ENCODE measurements at places on chromosomes 6 and 20.
A peak's percentile ranks its signal among the peaks of the same experiment; 100 is the strongest.

GRCh38 chr6:166752097-166752496 is 125.0 kb upstream of the RPS6KA2 start:
- DNase-seq: no peak

- DNase-seq: no peak
Observed at GRCh38 chr6:118580585-118581419, 32.7 kb downstream of the PLN start.

- DNase-seq: no peak
Observed at GRCh38 chr6:130815200-130816071, 11.8 kb upstream of the SMLR1 start.

- no peak for DNase-seq
Observed at GRCh38 chr6:49416195-49416594, 46.9 kb downstream of the MMUT start.

DNA sequence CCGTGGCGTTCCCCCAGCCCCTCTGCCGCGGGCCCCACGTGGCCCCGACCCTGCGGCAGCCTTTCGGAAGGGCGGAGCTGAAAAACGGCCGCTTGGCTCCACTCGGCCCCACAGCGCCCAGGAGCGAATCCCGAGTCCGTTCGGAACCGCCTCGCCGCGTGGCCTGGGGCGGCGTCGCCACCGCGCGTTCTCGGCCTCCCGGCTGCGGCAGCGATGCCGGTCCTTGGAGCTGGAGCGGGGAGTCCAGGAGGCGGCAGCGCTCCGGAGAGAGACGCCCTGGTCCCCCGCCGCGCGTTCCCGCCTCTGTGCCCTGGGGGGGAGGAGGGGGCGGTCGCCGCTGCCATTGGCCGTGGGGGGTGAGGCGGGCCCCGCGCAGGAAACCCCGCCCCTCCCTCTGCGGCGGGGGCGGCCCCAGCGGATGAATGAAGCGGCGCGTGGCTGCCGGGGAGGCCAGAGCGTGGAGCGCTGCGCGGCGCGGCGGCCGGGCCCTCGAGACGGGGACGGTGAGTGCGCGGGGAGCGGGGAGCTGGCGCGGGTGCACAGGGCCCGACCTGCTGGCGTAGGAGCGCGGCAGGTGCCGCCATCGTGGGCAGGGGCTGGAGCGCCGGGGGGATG is at the start of gene SLCO4A1:
SLCO4A1 (plus strand) TSS at position 453 of the 615 bp plus-strand sequence. CDS start 13,952 bp downstream, outside the sequence.
- no peak for DNase-seq

GRCh38 chr6:142942238-142942637 is 2.7 kb downstream of the HIVEP2 start:
- no peak for DNase-seq

- no peak for DNase-seq
Observed at GRCh38 chr20:34517114-34517505, 888 bp downstream of the DYNLRB1 start.

GRCh38 chr20:44400970-44401769 is 45.7 kb downstream of the HNF4A start:
- DNase-seq: no peak

DNA sequence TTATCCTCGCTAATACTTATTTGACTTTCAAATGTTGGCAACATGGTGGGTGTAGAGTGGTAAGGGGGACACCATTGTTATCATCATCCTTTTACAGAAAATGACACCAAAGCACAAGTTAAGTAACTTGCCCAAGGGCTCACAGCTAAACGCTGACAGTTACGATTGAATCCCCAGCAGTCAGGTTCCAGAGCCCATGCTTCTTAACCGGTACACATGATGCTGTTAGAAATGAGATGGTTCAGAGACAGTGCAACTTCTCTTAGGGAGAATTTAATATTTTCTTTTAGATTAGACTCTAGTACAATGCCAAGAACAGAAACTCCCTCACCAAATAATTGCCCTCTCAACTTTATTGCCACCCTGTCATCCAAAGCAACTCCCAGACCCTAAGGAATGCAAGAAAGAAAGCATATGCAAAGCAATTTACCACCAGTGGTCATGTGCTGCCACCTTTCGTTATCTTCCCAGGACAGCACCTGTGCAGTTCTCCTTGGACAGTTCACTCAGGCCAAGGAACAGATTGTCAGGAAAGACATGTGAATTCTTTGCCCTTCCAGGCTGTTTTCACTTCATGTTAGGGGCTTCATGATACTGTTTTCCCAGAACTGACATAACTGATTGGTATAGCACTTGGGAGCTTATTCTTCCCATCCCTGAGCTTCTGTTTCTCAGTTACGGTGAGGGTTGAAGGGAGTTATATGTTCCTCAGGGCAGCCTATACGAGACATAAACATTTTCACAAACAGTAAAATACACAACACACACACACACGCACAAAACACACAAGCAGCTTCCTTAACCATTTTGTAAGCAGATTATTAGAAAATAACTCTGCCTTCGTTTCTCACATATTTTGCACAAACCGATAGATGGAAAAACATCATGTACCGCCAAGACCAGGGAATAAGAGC is 5.1 kb downstream of the HLA-DMA start:
- DNase-seq: no peak

GRCh38 chr6:1615151-1615852 is 5.6 kb downstream of the FOXC1 start:
- no peak for DNase-seq

DNA sequence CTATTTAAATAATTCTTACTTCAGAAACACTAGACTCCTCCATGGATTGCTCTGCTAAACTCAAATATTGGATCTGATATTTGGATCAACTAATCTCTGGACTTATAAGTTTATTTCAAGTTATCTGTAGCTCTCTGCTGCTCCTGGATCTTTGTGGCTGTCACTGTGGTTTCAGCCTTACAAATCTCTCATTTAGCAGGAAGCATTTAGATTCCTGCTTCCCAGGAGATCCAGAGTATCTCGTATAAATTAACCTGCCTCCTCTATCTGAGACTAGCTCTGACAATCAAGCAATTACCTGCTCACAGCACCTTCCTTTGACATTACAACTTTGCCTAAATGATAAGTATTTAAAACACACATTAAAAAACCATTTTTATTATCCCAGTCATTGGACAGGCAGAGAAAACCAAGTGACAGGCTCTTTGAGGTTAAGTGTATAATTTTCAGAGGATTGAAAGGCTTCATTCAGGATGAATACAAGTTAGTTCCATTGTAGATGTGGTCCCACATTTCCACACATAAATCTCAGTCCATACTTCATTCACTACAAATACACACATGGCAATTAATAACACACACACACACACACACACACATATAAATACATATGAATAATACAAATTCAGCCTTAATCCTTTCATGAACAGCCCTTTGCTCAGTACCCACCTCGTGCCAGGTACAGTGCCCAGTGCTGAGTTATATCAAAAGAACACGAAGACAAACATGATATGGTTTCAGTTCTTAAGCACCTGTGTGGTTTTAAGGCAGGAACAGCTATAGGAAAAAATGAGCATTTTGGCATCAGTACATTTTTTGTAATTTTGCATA is 55.5 kb upstream of the PLCB1 start:
- DNase-seq: no peak

- no peak for DNase-seq
Observed at GRCh38 chr6:1665214-1665613, 55.5 kb downstream of the FOXC1 start.

DNA sequence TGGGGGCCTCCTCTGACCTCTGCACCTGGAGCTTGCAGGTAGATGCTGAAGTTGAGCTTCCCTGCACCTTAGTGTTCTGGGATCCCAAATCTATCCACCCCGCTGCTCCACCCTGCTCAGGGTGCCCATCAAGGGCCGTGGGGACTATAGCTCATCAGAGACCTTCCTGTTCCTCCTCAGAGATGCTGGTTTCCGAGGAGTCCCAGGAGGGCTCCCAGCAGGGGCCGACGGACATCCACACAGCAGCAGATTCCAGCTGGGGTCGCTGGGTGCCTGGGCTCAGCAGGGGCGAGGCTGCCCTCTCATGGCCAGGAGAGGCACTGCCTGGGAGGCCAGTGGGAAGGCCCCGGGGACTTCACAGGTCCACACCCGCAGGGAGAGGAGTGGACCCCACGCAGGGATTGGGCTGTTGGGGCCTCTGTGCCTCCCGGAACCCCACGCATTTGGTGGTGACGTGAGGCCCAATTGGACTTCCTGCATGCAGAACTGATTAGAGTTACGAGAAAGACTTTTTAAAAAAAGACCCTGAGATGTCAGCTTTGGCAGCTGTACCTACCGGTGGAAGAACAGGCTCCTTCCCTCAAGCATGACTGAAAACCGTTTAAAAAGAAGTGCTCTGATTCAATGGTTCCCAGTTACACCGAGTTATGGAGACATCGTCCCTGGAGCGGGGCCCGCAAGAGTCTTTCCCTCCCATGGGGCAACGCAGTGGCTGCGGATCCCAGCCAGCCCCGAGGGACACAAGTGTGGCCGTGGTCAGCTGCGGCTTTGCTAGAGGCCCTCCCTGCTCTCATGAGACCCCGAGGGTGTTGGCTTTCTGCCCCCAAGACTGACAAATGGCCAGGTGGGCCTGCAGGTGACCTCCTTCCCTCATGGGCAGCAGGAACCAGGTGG is 25.3 kb upstream of the SLCO4A1 start:
- DNase-seq: no peak

DNA sequence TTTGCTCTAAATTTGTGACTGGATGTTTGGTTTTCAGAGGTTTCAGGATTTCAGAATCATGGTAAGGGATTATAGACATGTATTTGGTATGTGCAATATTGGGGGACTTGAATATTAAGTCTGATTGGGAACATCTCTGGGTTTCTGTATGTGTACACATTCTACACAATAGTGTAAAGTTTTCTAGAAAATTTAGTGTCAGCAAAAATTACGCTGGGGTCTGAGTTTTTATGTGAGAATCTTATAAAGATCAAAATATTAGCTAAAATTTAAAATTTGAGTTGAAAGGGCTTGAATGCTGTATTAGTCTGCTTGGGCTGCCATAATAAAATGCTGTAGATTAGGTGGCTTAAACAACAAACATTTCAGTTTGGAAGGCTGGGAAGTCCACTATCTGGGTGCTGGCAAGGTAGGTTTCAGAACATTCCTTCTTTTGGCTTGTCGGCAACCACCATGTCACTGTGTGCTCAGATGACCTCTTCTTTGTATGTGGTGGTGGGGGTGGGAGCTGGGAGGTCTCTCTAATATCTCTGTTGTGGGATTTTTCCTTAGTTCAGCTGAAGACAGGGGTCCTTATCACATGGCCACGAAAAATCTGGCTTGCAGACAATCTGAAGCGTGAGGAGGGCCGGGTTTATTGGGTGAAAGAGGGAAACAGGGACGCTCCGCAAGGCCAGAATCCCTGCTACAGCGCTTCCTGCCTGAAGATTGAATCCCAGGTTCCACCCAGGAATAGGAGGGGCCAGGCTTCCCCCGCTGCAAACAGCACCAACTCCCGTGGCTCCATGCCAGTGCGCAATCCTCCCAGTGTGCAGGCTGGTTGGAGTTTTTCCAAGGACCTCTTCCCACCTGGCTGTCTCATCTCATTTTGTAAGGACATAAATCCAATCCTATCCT is 299.7 kb downstream of the PLCB1 start:
- peak; percentile 33 for DNase-seq

DNA sequence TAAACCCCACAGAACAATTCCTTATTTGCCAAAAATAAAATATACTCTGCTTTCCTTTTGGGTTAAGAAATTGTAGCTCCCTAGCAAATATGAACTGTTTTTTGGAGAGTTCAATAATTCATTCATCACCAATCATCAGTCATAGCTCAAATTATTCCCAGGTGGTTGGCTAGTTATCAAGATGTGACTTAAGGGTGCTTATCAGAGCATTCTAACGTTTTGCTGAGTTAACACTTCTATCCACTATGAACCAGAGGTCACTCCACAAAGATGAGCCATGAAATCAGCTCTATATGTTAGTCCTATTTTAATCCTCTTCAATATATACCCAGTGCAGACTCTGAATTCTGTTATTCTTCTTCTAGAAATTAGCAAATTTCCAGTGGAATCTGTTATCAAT is 379.1 kb downstream of the TENT5A start:
- DNase-seq: no peak

DNA sequence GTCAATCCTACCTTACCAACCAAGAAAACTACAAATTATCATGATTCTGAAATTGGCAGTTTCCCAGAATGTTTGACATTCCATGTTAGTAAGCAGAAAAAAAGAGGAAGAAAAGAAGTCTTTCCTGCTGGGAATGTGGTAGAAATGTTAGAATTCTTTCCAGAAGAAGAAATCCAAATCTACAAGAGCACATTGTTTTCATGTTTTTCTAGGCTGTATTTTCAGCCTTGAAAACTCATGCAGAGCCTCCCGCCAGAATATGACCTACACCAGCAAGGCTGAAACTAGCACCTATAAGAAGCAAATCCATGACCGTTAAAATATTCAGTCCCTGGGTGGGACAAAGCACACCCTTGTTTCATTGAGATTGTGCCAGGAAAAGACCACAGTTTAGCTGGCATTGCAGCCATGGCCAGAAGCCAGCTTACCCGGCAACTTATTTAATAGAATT is 259.4 kb downstream of the GJA1 start:
- no peak for DNase-seq

- no peak for DNase-seq
Observed at GRCh38 chr6:131787766-131788712, 19.8 kb upstream of the ENPP1 start.

GRCh38 chr6:10386220-10386619 is 28.7 kb downstream of the TFAP2A start:
- DNase-seq: no peak

- no peak for DNase-seq
Observed at GRCh38 chr20:62401331-62401779, 5.7 kb downstream of the CABLES2 start.

GRCh38 chr20:10928841-10929421 is 255.1 kb upstream of the JAG1 start:
- DNase-seq: no peak

DNA sequence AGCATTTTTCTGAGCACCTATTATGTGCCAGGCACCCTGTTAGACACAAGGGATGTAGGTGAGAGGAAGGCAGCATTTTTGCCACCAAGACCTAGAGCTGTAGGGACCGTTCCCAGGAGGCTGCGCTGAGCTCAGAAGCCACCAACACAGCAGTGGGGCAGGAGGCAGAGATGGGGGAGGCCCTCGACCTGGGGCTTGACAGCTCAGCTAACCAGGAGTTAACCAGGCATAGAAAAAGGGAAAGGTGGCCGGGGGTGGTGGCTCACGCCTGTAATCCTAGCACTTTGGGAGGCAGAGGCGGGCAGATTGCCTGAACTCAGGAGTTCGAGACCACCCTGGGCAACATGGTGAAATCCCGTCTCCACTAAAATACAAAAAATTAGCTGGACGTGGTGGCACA is 29.5 kb downstream of the KIF25 start:
- DNase-seq: no peak

GRCh38 chr20:33983371-33983770 is 10.3 kb upstream of the RALY start:
- no peak for DNase-seq
